Heart left ventricle (tissue), 16 donors: ENCODE measurements at places on chromosomes 1 and 21. TPM values are rescaled to one million over a fixed set of nuclear protein-coding genes. Genes with fewer than 3 reads are reported as not detected.
A peak's percentile ranks its signal among the peaks of the same experiment; 100 is the strongest.

Gene AXDND1
- 0.08 TPM for total RNA-seq

- no peak overlapping the region for H3K4me3 ChIP-seq
- H3K27ac ChIP-seq: no peak overlapping the region
- H3K36me3 ChIP-seq: no peaks in the 10 kb centered on the region
- no peak for DNase-seq
- no peaks in the 10 kb centered on the region for H3K4me1 ChIP-seq
These were observed 68.9 kb upstream of the PGBD5 start for GRCh38 chr1:230495076-230495475.

- H3K27ac ChIP-seq: no peak overlapping the region
- H3K27me3 ChIP-seq: no peaks in the 10 kb centered on the region
- DNase-seq: no peak
- no peak overlapping the region for H3K4me3 ChIP-seq
- H3K36me3 ChIP-seq: no peaks in the 10 kb centered on the region
These were observed 59.7 kb upstream of the TNFSF4 start for GRCh38 chr1:173266841-173267240.

- no peak overlapping the region for H3K4me3 ChIP-seq
- H3K27ac ChIP-seq: no peak overlapping the region
- H3K4me1 ChIP-seq: no peaks in the 10 kb centered on the region
- no peaks in the 10 kb centered on the region for H3K36me3 ChIP-seq
- no peak for DNase-seq
These were observed 204.8 kb downstream of the KCNK2 start for GRCh38 chr1:215287362-215287761.

DNA sequence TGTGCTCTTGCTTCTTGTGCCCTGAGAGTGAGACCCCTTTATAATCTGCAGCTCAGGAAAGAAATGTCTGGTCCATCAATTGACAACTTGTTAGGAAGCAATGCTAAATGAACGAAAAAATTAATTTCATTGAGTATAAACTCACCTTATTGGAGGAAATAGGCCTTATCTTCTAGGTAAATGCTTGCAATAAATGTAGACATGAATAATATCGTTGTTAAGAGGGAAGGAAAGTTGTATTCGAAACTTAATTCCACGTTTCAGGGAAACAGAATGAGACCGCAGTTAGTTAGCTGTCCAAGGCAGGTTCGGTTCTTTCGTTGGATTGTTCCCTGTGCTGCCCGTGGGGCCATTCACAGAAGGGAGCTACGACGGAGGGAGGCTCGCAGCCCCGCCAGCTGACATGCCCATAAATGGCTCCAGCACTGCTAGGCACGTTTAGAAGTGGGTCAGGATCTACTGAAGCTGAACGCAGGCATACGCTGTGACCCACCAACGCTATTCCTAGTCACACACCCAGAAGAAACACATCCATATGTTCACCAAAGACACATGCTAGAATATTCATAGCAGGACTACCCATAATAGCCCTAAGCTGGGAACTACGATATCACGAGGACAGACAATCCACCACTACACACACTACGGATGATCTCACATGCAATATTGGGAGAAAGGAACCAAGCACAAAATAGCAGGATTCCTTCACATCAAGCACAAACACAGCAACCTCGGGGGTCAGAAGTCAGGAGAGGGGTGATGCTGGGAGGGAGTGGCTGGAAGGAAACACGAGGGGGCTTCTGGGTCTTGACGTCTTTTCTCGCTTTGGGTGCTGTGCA lies 56.2 kb upstream of the LBR start:
- no peak for DNase-seq
- H3K36me3 ChIP-seq: no peaks in the 10 kb centered on the region
- peak overlapping the region; percentile 22 for H3K4me3 ChIP-seq
- no peaks in the 10 kb centered on the region for H3K27me3 ChIP-seq

DNA sequence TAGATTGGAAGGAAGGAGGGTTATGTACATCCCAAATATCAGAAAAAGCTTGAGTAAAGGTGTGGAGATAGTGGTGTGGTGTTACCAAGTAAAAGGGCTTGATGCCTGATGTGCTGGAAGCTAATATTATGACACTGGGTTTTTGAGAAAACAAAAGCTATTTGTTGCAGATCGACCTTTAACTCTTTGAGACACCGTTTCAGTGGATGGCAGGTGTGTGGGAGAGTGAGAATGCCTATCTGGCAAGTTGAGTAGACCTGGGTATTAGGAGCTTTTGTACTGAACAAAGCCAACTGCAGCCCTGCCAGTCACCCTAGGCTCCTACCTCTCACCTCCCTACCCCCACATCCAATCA lies 1.4 kb downstream of the MMACHC start:
- no peak overlapping the region for H3K4me3 ChIP-seq
- no peaks in the 10 kb centered on the region for H3K36me3 ChIP-seq
- peak overlapping the region; percentile 71 for H3K27ac ChIP-seq
- no peaks in the 10 kb centered on the region for H3K4me1 ChIP-seq
- H3K27me3 ChIP-seq: no peaks in the 10 kb centered on the region

Gene FRRS1
- total RNA-seq: 4.4 TPM

GRCh38 chr1:15885701-15886610 lies 38.4 kb downstream of the SPEN start:
- peak; percentile 99 for DNase-seq
- no peaks in the 10 kb centered on the region for H3K27me3 ChIP-seq
- H3K27ac ChIP-seq: peak overlapping the region; percentile 90
- no peaks in the 10 kb centered on the region for H3K4me1 ChIP-seq

Gene LRRC41
- 55.3 TPM for total RNA-seq
